ENCODE measurements at places on chromosomes 3 and 15. TPM values are rescaled to one million over a fixed set of nuclear protein-coding genes. Genes with fewer than 3 reads are reported as not detected.

CD86 gene
- total RNA-seq = 1.6 TPM

BUB1B gene
- 0.55 TPM for total RNA-seq

DPPA2 gene
- not detected for total RNA-seq

FETUB gene
- total RNA-seq = not detected

FGF12 gene
- total RNA-seq = 118 TPM

DNA sequence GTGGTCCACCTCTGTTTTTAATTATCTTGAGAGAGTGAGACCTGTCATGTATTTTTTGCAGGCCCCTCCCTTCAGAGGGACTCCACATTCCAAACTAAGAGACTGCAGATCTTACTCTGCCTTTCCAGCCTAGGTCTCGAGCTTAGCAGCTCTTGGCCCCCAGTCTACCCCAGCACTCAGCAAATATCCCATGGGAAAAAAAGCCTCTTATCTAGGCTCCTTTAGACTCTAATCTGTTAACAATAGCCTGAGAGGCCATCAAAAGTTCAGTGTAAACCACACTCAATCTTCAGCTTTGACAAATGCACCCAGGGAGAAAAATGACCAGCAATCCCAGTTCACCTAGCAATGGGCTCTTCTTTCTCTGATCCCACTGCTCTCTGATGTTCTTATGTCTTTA lies 8.6 kb upstream of the BLM start:
- DNase-seq = no peak

- no peak for DNase-seq
Measured at GRCh38 chr3:169389211-169389924, 274.1 kb downstream of the MECOM start.

GRCh38 chr15:74835312-74835823 lies 7.6 kb downstream of the ULK3 start:
- DNase-seq = peak; percentile 62
